Liver (tissue), 10 donors: ENCODE measurements at places on chromosomes 3 and 15. TPM values are rescaled to one million over a fixed set of nuclear protein-coding genes. Genes with fewer than 3 reads are reported as not detected.

Gene HIGD1A
- polyA plus RNA-seq, result 256 TPM

DNA sequence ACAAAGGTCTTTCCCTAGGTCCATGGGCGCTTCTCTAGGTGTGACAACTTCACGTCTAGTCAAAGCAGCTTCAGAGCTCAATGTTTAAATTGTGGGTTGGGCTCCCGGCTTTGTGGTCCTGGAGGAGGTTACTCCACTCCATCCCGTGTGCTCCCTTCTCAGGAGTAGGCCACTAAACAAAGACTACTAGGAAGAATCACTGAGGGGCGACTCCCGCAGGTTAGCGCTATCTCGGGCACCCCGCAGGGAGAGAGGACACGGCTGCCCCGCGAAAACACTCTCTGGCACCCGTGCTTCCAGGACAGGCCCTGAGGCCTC is 500 bp downstream of the PARP6 start:
- DNase-seq, result no peak

DNA sequence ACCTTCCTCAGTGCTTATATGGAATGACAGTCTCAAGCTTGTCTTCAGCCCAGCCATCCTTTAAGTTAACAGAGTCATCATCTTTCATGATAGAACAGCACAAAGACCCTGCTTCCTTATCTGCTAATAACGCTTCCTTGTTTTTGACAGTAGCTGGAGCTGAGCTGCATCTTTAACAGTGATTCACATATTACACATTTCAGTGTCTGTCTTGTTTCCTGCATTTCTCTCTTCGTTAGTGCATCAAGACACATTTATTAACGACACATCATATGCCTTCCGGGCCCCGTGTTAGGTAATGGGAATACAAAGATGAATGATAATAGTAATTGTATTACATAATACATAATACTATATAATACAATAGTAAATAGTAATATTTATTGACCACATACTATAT is 30.2 kb upstream of the GREM1 start:
- no peak for DNase-seq

- DNase-seq, result no peak
Measured at GRCh38 chr3:105997800-105998526, 129.2 kb upstream of the CBLB start.

Gene CELF6
- 0.10 TPM for polyA plus RNA-seq
